HT1080 (cell line): ENCODE measurements at places on chromosomes 12 and 14. TPM values are rescaled to one million over a fixed set of nuclear protein-coding genes. Genes with fewer than 3 reads are reported as not detected.

- DNase-seq = peak; percentile 75
Measured at GRCh38 chr12:6539314-6539682, 5.0 kb downstream of the GAPDH start.

DNA sequence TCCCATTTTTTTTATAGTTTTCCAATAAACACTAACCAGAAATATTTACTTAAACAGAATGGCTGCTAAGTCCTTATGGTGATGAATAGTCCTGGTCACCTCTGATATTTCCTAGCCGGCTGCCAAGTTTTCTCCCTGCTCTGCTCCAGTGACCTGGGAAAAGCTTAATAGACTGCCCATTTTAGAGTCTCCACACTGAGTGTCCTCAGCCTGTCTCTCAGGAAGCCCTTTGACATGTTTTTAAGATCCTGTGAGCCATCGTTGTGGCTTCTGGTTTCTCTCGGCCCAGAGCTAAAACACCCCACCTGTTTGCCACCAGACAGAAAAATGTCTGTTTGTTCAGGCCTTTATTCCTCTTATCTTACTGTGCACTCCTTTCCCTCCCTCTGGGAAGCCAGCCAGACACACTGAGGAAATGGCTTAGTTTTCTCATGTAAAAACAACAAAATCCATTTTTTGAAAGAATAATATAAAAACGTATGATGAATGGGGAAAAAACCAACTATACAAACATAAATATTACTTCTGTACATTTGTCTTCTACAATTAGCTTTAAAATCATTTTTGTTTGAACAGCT lies 25.4 kb upstream of the ALDH2 start:
- DNase-seq = no peak

GLT1D1 gene
- not detected in 2 replicates for total RNA-seq

ISM2 gene
- not detected in 2 replicates for total RNA-seq
